ENCODE measurements at places on chromosomes 16 and 17.
A peak's percentile ranks its signal among the peaks of the same experiment; 100 is the strongest.

DNA sequence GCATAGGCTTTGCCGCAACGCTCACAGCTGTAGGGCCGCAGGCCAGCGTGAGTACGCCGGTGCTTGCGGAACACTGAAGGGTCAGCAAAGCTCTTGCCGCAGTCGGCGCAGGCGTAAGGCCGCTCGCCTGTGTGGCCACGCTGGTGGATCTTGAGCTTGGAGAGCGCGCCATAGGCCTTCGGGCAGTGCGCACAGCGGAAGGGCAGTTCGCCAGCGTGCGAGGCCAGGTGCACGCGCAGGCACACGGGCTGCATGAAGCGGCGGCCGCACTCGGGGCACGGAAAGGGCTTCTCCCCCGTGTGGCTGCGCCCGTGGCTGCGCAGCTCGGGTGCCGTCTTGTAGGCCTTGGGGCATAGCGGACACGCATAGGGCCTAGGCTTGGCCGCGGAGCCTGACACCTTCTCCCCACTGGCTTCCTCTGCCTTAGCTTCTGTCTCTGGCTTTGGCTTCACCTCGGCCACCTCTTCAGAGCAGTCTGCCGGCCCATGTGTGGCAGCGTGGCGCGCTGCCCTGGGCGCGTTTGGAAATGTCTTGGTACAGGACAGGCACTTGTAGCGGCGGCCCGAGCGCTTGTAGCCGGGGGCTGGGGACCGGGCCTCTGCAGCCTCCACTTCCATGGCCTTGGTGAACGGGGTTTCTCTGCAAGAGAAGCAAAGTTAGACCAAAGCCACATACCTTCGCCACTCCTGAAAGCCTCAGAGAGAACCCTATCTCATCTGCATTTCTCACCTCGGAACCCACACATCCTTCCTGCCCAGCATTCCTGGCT lies 10.0 kb downstream of the ZNF668 start:
- no peak for DNase-seq

DNA sequence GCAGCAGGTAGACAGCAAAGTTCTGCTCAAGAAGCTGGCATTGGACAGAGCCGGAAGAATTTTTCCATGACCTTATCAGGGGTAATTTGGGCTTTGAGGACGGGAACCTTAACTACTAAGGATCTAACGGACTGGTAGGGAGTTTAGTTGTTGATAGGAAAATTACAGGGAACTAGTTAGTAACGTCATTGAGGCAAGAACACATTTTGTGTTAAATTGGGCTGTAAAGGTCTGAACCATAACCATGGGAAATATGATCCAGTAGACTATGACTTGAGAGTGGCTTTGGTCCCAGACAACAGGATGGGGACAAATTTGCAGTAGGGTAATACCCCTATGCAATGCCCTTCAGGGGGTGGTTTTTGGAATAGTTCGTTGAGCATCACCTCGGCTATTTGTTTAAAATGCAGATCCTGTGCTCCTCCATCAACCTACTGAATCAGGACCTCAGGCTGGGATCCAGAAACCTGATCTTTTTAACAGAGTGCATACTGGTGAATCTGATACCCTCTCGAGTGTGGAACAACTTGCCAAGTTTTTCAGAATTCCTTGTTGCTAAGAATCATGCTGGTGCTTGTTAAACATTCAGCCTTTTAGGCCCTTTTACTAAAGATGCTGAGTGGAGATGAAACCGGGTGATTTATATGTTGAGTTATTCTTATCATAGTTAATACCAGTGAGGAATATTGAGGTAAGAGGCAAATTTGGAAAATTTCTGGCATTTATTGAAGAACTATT lies 255.1 kb downstream of the MAP2K6 start:
- no peak for DNase-seq

DNA sequence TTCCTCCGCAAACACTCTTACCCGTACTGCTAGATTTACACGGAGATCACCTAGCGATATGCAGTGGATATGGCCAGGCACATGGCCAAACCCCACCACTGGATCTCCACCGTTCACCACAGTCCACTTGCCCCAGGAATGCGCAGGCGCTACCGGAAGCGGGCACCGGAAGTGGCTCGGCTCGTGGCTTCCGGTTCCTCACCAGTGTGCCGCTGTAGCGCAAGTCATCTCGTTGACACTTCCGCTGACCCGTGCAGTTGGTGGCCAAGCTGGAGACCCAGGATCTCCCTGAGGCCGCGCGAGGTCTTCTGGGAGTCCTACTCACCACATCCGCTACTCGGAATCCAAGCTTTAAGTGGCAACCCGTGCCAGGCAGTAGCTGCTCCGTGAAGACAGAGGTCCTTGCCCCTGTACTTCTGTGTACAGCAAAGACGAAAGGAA lies 11.5 kb downstream of the ZNF597 start:
- no peak for DNase-seq

DNA sequence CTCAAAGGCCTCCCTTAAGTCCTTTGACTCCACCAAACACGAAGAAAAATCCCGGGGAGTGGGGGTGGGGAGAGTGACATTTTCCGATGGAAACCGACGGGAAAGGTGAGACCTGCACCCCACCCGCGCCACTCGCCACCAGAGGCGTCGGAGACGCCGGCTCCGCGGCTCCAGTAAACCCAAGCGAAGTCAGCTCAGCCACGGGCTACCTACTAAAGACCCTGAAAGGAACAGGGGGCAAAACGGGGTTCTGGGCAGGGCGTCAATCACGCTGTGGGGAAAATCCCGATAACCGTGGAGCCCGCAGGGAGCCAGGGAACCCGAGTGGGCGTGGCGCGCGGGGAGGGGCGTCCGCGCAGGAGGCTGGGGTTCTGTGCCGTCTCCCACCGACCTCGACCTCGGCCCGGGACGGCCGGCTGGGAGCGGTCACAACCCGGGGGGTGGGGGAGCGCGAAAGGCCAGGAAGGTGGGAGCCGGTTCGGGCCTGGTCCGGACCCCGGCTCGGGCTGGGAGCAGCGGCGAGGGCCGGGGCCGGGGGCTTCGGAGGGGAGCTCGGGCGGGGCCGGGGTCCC lies 565 bp downstream of the WDR45B start:
- DNase-seq: no peak

- DNase-seq: no peak
These were observed 2.9 kb upstream of the ABCA10 start for GRCh38 chr17:69231521-69231920.

- no peak for DNase-seq
These were observed 759 bp downstream of the UBE2O start for GRCh38 chr17:76452127-76452659.

DNA sequence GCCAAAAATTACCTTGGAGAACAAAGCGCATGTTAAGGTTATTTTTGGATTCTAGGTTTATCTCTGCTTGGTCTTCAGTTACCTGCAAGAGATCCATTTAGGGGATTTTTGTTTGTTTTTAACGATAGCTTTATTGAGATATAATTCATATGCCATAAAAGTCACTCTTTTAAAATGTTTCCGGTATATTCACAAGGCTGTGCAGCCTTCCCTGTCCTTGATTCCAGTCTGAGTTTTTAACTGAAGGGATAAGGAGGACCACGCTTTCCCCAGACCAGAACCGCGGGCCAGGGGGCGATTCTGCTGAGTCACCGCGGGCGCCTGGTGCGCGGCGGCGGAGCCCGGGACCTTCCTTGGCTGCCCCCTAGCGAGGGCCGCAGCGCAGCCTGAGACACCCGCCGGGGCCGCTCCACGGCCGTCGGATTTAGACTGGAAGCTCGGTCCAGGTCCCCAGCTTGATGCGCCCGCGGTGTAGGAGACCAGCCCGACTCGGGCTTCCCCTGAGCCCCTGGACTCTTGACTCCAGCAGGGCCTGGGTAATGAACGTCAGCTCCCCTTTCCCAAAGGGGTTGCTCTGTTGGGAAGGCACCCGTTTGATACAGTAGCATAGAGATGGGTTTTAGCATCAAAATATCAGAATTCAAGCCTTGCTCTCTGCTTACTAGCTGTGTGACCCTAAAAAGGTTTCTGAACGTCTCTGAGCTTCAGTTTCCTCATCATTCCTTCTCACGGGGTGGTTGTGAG lies 50.0 kb upstream of the STH start:
- peak; percentile 52 for DNase-seq

DNA sequence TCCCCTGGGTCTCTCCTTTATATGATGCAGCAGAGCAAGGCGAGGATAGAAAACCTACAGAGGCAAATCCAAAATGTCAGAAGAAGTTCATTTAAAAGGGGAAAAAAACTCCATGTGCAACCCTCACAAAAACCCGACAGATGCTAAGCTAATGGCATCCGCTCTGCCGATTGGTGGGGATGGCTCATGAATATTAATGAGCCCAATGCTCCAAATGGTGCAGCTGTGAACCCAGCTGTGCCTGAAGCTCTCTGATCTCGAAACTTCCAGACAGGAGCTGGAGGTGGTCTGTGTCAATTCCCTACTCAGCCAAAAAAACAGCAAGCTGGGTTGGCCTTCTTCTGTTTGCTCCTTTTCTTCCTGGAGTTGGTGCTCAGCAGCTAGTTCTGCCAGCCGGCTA lies 15.5 kb downstream of the SNX11 start:
- DNase-seq: no peak

GRCh38 chr17:50620237-50620636 lies 14.4 kb upstream of the ABCC3 start:
- no peak for DNase-seq

- no peak for DNase-seq
These were observed 40.8 kb upstream of the TAOK1 start for GRCh38 chr17:29349409-29349808.

DNA sequence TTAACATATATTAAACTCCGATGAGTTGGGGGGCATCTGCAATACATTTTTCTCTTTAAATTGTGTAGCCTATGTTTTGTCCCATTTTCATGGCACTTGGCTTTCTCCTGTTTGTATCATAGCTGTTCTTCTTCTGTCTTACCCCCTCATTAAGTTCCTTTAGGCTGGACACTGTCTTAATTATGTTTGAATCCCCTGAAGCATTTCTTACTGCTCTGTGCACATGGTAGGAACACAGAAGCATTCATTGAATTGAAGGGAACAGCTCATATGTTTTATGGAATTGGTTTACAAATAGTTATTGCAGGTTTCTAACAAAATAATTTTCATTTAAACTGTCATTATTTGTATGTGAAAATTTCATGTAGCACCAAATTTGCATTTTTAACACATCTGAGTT lies 176.8 kb downstream of the TANC2 start:
- DNase-seq: no peak

DNA sequence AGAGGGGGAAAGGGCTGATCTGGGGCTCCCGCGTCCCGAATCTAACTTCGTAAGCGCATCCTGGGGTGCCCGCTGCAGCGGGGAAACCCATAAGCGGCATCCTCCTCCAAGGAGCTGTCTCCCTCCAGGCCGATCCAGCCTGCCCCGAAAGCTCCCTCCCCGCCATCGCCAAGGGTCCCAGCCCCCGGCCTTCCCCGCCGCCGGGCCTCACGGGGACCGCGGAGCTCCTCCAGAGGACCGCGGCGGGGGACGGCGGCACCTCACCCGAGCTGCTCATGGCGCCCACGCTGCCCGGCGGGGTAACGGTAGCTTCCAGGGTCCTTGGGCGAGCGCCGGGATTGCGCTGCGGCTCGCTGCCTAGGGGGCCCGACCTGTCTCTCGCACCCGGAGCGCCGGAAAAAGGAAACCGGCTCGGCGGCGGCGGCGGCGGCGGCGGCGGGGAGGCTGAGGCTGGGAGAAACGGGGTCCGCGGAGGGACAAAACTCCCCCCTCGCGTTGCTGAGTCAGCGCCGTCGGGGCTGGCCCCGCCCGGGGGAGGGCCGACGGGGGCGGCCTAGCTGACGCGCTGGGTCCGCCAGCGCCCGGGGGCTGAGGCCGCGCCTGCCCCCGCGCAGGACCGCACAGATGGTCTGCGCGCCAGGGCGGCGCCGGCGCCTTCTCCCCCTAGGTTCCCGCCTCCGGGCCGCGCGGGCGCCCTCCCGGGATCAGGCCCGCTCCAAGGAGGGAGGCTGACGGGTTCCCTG lies at the start of gene BLMH:
TSS of gene BLMH (minus strand) at position 402 of the 743 bp plus-strand sequence. CDS start at position 277, 125 bp downstream.
- peak; percentile 56 for DNase-seq

GRCh38 chr17:58757162-58757613 lies 1.5 kb downstream of the PPM1E start:
- no peak for DNase-seq

- DNase-seq: no peak
These were observed 38.2 kb downstream of the COPRS start for GRCh38 chr17:31820691-31821435.

GRCh38 chr17:78653382-78653781 lies 76.2 kb upstream of the DNAH17 start:
- DNase-seq: no peak

DNA sequence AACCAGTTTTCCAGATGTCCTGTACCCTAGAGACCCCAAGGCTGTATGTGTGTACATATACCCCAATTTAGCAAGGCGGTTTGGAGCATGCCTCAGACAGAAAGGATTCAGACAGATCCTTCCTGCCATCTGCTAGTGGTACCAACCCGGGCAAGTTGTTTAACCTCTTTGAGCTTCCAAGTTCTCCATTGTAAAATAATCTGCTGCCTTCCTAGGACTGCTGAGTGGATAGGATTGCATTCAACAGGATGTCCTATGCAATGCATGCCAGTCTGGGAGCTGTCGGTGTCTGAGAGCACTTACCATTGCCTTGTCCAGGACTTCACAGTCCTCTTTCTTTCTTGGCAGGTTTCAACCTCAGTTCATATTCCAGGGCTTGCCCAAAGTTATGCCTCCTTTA lies 1.9 kb downstream of the CDH13 start:
- no peak for DNase-seq

GRCh38 chr17:29129731-29130130 lies 50.5 kb downstream of the MYO18A start:
- DNase-seq: no peak

GRCh38 chr17:81511804-81512561 lies 616 bp downstream of the ACTG1 start:
- DNase-seq: no peak

DNA sequence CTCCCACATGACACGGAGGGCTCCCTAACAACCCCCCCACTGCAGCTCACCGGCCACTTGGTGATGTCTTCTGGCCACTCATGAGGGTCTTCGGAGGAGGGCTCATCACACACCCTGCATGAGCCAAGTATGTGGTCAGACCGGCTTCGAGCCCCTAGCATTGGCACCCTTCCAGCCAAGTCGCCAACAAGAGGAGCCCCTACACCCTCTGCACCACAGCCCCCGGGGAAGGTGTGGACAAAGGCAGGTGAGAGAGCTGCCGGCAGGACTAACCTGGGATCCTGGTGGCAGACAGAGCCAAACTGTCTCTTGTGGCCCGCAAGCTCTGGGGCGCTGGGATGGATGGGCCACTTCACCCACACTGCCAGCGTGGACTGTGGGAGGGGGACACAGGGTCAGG lies 6.5 kb downstream of the SNRNP25 start:
- DNase-seq: no peak

DNA sequence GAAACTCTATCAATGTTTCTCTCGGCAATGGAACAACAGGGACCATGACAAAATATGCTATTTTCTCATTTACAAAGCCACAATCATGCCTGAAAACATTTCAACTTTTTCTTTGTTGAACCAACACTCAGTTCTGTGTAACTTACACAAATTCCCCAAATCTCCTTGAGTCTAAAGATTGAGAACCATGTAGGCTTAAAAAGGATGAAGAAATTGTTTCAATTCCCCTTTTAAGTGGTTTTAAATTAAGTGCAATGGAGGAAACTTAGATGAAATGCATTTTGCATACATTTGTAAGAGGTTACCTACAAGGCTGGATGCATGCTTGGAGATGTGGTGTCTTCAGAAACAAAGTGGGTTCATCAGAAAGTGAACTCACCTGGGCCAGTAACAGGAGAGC lies 566.4 kb upstream of the CDH11 start:
- DNase-seq: no peak

Data from renal cortex interstitium (tissue), 15 donors.